ENCODE measurements at places on chromosomes 6 and 20.

- no peak for DNase-seq
Observed at GRCh38 chr6:34146801-34147592, 1.1 kb upstream of the GRM4 start.

GRCh38 chr6:72619883-72620696 is 1.8 kb upstream of the KCNQ5 start:
- peak; percentile 33 for DNase-seq

- DNase-seq, result no peak
Observed at GRCh38 chr20:52263757-52264156, 72.2 kb upstream of the ZFP64 start.

GRCh38 chr6:94751641-94752329 is 825.5 kb upstream of the MANEA start:
- no peak for DNase-seq

GRCh38 chr6:33427585-33428223 is 7.8 kb downstream of the SYNGAP1 start:
- no peak for DNase-seq

GRCh38 chr6:56046576-56046975 is 171.2 kb upstream of the BMP5 start:
- no peak for DNase-seq

DNA sequence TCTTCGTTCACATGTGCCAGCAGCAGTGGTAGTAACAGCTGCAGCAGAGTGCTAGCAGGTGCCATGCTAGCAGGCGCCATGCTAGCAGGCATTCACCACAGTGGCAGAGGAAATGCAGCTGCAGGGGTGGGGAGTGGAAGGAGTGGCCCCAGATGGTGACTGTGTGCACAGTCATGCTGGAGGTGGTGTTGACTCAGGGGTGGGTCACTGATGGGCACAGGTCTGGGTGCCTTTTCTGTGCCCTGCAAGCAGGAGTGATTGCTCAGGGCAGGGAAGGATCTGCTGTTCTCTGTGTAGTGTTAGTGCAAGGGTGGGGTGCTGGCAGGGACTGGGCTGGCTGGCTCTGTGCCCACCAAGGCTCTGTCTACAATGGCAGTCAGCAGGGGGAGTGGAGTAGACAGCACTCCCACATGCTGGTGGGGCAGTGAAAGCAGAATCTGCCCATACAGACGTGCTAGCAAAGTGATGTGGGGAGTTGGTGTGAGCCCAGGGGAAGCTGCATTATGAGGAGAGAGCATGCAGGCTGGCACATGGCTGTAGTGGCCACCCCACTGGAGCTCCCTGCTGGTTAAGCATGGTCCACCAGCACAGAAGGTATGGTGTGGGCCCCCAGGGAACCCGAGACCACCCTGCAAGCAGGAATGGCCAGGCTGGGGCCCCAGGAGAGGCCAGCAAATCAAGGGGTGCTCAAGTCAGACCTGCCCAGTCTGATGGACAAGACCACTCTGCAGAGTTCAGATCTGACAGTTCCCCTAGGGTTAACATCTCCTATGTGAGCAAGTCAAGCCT is 11.4 kb upstream of the TSPYL4 start:
- DNase-seq, result no peak

GRCh38 chr6:41454189-41454789 is 91.9 kb upstream of the FOXP4 start:
- no peak for DNase-seq

GRCh38 chr6:160239929-160240690 is 18.5 kb downstream of the SLC22A2 start:
- DNase-seq, result no peak

- no peak for DNase-seq
Observed at GRCh38 chr6:125338381-125338780, 36.6 kb upstream of the HDDC2 start.

GRCh38 chr20:13173201-13173600 is 47.9 kb upstream of the ISM1 start:
- no peak for DNase-seq

DNA sequence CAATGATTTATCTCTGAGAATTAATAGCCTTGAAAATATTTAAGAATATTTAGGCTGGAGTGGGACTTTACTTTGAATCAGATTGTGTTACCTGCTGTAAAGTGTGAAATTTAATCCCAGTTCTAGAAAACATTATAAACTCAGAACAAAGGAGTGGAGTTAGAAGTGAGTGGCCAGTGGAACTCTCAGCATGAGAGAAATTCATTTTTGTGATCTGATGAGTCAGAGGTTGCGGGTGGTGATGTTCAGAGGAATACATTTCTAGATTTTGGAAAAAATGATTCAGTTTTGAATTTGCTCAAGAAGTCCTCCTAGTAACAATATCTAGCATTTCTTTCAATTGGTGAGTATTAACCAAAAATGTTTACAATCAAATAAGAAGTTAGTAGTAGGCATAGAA is 167.5 kb downstream of the ZFAND3 start:
- no peak for DNase-seq
